ENCODE measurements at places on chromosomes 2 and 18.

- DNase-seq = no peak
Observed at GRCh38 chr2:36416370-36417165, 61.0 kb downstream of the CRIM1 start.

DNA sequence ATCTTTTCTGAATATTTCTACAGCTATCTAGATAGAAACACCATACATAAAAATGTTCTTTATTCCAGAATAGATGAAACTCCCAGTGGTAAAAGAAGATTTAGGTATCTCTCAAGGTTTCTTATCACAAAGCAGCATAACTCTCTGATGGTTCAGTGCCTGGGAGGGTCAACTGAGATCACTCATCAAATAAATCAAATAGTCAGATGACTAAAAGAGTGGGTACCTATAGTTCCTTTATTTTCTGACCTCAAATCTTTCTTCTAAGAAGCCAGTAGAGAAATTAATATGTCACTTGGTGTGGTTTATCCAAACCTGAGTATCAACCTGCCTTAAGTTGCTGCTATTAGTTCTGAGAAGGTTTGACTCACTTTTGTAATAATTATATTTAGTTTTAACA lies 120.9 kb downstream of the TMEFF2 start:
- no peak for DNase-seq

DNA sequence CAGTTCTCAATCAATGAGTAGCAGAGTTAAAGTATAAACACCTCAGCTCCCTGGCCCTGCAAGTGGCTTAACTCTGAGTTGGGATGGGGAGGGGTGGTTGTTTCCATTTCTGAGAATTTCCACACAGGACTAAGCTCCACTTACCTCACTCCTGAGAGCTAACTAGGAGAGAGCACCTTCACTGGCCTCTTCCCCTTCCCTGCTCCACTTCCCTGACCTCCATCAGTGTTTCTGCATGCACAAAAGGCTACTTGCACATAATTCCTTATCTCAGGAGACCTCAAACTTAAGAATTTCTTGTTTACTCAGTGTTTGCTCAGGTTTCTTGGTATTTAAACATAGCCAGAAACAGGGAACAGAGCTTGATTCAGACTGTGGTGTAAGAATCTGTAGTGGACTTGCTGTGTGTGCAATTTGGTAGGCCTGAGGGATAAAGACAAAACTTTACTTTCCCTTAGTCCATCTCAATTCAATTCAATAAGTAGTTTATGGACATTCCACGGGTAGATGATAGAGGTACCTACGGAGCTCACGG lies 97.2 kb downstream of the PID1 start:
- no peak for DNase-seq

DNA sequence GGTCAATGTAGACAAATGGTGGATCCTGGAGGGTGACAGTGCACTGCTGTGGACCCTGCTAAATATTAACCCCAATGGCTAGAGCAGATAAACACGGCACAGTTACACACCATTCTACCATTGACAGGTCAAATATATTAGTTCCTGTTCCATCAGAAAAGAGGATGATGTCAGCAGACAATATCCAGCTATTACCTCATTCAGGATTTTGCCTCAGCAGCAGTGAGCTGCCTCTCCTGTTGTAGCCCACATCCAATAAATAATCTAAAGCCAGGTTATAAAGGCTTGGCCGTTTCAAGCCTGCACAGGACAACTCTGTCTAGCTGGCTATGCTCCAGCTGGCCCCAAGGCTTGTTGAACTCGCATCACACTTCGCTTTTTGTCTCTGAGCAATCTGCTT lies 31.6 kb upstream of the NETO1 start:
- DNase-seq = no peak

DNA sequence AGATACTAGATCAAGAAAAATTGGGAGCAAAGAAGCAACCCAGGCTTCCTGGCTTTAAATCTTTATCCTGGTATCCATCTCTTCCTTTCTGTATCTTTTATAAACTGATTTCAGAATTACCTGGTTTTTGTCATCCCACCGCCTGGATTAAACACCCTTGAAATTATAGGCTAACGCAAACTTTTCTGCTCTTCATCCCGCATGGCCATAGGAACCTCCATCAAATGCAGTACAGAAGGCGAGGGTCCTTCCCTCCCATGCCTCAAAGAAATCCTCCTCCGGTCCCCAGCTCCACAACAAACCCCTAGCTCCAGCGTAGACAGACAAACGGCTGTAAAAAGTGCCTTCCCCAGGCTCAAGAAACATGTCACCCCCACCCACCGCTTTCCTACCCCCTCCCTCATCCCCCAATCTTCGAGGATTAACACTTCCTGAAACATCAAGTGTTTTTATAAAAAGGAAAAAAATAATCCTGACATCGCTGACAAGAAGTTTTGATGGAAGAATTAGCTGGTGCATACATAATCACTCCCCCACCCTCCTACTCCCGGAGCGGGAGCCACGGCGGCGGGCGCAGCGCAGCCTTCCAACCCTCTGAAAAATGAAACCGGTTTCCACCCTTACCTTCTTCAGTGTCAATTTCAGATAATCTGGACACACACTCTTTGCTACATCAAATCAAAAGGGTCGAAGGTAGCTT lies 7.6 kb downstream of the DLX1 start:
- no peak for DNase-seq

DNA sequence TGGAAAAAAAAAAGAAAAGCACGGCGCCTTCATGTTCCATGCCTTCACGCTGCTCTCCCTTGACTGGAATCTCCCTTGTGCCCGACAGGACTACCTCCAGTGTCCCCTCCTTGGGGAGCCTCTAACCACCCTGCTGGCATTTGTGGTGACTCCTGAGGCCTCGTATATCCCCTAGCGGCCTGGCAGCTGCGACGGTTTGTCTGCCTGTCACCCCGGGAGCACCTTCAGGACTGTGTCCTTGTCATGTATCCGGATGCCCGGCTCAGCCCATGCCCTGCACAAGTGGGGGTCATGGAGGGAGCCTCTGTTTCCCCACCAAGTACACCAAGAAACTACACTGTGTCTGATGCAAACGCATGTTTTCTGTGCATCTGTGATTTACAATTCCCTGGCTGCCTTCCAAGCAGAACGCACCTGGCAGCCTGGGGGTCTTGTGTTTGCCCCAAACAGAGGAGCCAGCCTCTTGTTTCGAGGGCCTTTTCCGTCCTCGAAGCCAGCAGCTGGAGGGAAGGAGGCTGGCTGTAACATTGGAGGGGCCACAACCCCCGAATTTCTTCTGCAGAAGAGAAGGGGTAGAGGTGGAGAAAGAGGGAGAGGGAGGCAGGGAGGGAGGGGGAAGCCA lies 18.9 kb downstream of the TWIST2 start:
- no peak for DNase-seq

DNA sequence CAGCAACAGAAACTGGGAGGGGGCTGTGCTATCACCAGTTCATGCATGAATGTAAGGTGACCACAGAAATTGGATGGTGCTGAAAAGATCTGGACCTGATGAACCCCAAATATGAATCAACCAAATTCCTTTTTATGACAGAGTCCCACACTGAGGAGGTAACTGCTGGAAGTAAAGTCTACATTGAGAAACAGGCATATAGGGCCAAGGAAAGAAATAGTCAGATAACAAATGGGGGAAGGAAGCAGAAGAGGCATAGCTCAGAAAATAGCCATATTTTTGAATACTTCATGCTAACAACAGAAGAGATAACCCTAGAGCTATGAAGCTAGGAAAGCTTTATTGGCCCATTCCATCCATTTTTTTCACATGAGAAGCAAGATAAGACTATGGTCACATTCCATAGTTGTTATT lies 25.8 kb downstream of the ZC3H6 start:
- DNase-seq = no peak

GRCh38 chr18:62183578-62184195 lies 3.2 kb downstream of the PIGN start:
- peak; percentile 61 for DNase-seq

Measured in activated CD4-positive, alpha-beta T cell treated with anti-CD3 and anti-CD28 coated beads, Interleukin-10, Interleukin-2, amounts not matched to agents 100 ng/mL and 50 ng/mL, durations not matched to agents 16 hours and 8 hours (primary cell).